H54 (cell line): ENCODE measurements at places on chromosomes 1 and 21.

DNA sequence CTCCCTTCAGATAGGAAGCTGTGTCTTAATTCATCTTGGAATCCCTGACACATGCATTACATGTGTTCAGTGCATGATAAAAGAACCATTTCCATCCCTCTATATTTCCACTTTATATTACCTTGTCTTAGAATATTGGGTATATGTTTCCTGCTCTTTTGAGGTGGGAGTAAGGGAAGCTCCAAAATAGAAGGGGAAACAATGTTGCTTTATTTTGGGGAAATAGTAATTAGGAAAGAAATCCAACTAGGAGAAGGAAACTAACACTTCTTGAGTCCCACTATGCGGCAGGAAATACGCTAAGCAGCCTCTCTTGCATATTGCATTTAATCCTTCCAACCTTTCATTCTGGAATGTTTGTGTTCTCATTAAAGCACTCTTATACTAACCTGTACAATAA, 89.4 kb upstream of the VAV3 start:
- DNase-seq: no peak

DNA sequence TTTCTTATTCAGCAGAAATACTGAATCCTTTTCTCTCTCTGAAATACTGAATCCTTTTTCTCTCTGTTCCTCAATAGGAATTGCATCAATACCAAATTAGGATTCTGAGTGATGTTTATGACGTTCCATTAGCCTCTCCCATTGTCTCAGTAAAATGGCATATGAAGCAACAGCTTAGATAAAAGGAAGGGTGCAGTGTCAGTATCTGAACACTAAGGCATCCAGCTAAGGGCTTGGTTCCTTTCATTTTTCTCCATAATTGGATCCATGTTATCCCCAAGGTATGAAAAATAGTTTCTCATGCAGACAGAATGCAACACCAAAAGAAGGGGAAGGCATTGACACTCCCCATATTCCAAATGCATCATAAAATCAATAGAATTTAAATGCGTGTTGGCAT, 61.5 kb upstream of the RAVER2 start:
- DNase-seq: no peak

DNA sequence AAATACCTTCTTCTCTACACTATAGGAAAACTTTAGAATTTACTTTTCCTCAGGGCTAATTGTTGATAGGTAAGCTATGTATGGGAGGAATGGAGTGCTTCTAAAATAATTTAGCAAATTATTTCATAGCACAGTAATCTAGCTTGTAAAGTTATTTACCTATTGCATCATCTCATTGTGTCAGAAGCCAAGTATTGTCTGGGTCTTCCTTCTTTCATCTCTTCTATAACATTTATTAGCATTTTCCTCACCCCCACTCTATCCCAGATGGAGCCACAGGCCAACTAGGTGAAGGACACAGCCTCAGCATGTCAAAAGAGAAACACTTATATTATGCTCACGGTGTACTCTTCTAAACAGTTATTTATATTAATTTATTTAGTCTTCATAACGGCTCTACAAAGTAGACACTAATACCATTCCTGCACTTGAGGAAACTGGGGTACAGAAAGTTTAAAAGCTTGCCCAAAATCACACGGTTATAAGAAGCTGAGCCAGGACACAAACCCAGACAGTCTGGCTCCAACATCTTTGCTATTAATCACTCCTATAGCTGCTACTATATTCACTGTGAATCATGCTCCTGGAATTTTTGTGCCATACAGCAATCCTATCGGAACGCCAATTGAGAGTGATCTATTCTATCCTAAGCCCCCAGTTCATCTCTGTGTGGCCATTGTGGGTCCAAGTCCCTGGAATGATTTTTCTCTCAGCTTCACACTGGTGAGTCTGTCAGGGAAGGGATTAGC, 43.1 kb downstream of the OR10J5 start:
- peak; percentile 19 for DNase-seq

DNA sequence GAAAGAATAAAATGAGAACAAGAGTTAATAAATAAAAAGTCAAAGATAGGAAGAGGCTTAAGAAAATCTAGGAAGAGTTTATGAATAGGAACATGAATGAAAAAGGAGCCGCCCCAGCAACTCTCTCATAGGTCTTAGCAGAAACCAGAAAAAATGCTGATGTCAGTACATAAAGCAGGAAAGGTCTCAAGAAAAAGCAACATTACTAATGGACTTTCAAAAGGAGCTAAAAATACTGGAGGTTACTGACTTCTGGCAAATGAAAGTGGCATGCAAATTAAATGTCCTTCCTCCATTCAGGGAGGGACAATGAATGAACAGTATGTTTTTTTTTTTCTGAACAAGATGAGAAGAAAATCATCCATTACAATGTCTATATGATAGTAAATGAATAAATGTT, 387.6 kb downstream of the BRINP2 start:
- no peak for DNase-seq

- peak; percentile 69 for DNase-seq
Observed at GRCh38 chr1:20574686-20575540, 14.0 kb upstream of the CDA start.

DNA sequence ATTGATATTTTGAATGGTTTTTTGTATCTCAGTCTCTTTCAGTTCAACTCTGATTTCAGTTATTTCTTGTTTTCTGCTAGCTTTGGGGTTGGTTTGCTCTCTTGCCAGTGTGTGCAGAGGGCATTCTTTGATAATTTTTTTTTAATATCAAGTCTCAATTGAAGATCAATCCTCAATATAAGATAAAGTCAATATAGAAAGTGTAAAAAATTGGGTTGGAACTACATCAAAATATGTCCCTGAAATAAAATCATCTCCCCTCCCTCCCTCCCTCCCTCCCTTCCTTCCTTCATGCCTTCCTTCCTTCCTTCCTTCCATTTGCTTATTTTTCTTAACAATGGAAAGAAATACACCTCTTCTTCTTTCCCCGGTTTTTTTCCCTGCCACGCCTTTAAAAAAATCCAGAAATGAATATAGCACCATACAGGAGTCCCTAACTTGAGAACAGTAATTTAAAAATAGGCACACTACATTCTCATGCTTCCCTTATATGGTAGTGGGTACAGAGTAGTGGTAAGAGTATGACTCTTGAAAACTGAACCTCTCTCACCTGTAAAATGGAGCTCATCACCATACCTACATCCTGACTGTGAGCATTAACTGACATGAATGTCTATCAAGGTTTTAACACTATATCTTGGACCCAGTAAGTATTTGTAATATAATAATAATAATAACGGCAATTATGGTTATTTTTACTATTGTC, 221.9 kb downstream of the GIPC2 start:
- no peak for DNase-seq

DNA sequence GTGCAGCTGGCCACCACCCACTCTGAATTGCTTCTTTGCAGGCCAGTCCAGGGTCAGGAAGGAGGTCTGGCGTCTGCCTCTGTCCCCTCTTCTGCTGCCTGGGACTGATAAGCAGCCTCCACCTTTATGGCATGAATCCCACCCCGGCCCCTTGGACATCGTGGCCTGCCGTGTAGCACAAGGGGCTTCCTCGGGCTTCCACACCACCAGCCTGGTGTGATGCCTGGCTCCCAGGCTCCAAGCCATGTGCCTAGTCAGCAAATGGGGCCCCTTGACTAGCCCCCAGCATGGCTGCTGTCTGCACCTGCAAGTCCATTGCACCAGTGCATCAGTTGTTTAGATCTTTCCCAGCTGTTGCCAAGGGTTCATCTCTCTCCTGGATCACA, 9.9 kb upstream of the ARF1 start:
- no peak for DNase-seq

DNA sequence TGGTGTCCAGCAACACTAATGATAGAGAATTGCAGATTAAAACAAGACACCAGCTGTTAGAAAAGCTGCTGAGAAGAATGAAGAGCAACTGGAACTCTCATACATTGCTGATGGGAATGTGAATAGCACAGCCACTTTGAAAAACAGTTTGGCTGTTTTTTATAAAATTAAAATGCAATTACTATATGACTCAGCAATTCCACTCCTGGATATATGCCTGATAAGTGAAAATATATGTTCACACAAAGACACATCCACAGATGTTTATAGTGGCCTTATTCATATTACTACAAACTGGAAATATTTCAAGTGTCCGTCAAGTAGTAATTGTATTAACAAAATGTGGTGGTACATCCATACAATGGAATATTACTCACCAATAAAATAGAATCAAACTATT, 99.7 kb upstream of the HAO2 start:
- DNase-seq: no peak

- DNase-seq: no peak
Observed at GRCh38 chr1:28602536-28603439, 10.7 kb downstream of the RAB42 start.

GRCh38 chr1:89587729-89588161, 45.2 kb upstream of the LRRC8C start:
- no peak for DNase-seq
